AG09309 (cell line): ENCODE measurements at places on chromosomes 6 and 20.

- DNase-seq, result no peak
Measured at GRCh38 chr6:53873922-53874321, 79.1 kb downstream of the LRRC1 start.

- no peak for DNase-seq
Measured at GRCh38 chr6:149149653-149150052, 167.9 kb upstream of the TAB2 start.

DNA sequence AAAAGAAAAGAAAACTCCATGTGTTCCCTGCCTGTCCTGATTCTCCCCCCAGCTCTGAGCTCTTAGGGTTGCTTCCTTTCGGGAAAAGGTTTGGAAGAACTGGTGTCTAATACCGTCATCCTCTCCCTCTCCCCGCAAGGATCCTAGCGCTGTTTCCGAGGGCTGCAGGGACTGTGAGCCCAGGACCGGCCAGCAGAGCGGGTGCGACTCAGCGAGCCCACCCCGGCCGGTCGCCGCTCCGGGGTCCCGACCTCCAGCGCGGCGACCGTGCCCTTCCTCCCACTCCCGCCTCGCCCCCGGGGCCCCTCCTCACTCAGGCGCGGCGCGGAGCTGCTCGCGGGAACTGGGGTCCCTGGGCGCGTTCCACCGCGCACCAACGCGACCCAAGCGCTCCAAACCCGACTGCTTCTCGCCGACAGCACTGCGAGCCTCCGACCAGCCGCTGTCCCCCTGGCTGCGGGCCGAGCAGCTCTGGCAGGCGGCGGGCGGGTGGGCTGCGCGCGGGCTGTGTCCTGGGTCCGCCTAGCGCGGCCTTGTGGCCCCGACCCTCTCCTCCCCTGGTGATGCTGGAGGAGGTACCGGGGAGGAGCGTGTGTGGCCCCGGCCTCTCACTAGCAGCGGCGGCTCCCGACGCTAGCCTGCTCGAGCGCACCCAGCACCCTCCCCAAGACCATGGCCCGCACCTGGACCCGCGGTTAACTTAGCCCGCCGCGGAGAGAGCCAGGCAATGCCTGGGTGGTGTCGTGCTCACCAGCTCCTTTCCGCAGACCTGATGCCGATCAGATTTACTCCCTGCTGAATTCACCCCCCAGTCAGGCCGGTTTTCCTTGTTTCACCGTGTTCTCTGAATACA is at the start of gene PLA2G7:
Gene PLA2G7 (minus strand): TSS at position 509 of the 853 bp plus-strand sequence. CDS start 12,484 bp downstream, outside the sequence.
- no peak for DNase-seq

- DNase-seq, result no peak
Measured at GRCh38 chr6:151056230-151056907, 183.4 kb upstream of the AKAP12 start.

GRCh38 chr20:4563534-4563933 is 158.2 kb upstream of the PRND start:
- no peak for DNase-seq

DNA sequence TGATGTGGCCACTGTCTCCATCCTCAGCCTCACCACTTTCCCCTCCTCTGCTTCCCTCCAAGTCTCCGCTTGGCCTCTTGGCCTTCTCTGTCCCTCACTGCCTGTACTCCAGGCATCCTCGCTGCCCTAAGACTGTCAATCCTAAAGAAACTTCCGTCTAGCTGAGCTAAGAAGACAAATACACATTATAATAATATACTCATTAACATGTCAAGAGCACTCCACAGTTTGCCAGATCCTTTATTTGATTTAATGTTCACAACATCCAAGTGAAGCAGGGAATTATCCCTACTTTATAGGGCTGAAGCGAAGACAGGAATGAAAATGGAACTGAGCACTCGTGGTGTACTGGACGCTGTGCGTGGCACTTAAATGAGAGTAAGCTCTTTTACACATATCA is 72.4 kb upstream of the SLC22A23 start:
- DNase-seq, result no peak

GRCh38 chr20:34984756-34985261 is 29.1 kb downstream of the MYH7B start:
- DNase-seq, result no peak

GRCh38 chr6:52399511-52400312 is 20.4 kb upstream of the EFHC1 start:
- no peak for DNase-seq

- no peak for DNase-seq
Measured at GRCh38 chr6:125066964-125067363, 86.6 kb upstream of the TPD52L1 start.

DNA sequence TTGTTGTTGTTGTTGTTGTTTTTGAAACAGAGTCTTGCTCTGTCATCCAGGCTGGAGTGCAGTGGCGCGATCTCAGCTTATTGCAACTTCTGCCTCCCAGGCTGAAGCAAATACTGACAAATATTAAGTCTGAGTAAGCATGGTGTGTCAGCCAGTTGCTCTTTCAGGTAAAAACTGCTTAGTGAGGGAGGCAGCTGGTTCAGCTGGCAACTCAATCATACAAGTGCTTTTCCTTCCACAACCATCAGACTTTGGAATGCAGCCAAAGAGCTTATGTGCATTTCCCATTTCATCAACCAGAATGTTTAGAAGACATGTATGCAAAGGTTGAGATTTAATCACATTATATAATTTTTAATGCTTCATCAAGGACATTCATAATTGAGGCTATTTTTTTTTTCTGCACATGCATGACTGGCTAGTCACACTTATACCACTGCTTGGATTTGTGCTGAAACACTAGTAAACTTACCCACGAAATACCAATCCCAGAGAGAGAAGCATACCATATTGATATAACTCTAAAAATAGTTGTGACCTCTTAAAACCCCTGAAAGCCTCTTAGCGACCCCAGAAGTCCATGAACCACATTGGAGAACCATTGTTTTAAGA is 56.0 kb downstream of the CLIC5 start:
- no peak for DNase-seq

- no peak for DNase-seq
Measured at GRCh38 chr6:39113788-39114187, 1.2 kb downstream of the SAYSD1 start.

GRCh38 chr20:32585011-32585585 is at the start of gene NOL4L:
TSS of gene NOL4L (minus strand) at chr20:32585333. CDS start at chr20:32584890, 443 bp downstream.
- no peak for DNase-seq

GRCh38 chr6:110581679-110582078 is 105.3 kb upstream of the SLC22A16 start:
- no peak for DNase-seq

GRCh38 chr6:7311917-7312615 is 933 bp downstream of the SSR1 start:
- DNase-seq, result no peak
